Sciatic nerve (tissue), 2 donors: ENCODE measurements at places on chromosomes 7 and 10. TPM values are rescaled to one million over a fixed set of nuclear protein-coding genes. Genes with fewer than 3 reads are reported as not detected.

DNA sequence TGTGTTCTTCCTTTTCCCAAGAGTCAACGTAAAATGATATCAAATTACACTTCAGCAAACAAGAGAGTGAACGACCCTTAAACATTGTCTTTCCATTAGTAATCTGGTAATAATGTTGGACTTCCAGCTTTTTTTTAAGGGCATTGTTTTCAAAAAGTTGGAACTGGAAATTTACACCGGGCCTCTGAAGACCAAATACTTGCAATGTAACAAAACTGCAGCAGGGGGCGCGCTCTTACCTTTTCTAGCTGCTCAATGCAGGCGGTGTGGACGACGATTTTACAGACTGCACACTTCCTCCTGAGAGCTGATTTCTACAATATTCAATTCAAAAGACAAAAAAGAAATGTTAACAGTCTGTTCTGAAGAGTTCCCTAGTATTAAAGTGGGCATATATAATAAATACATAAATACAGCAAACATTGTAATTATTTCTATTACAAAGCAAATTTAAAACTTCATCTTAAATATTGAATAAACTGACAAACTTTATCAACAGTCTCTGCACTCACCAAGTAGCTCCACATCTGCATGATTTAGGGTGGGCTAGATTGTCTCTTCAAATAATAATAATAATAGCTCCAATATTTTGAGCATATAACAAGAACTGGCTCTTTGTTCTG is 190.4 kb downstream of the DGKI start:
- peak; percentile 90 for DNase-seq

The TRIM4 gene
- 32.1 TPM for total RNA-seq

The TUBB8 gene
- not detected for total RNA-seq

The TAC1 gene
- total RNA-seq = 5.9 TPM

DNA sequence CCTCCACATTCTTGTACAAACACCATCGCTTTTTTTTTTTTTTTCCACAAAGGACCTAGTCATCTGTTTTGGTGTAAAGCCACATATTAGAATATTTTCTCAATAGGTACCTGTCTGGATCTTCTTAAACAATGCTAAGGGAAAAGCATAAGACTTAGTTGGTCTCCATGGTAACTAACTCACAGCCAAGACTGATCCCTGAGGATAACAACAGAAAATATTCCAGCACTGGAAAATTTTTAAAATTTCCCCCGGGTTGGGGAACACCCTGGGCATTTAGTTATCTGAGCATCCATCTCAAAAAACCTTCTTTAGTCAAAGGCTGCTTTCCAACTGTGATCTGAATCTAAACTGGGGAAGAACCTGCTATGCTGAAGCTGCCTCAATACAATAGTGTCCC is 43.7 kb upstream of the CCDC6 start:
- no peak for DNase-seq

The RGS10 gene
- 30.0 TPM for total RNA-seq

GRCh38 chr10:88467835-88468485 is 115.2 kb downstream of the RNLS start:
- no peak for DNase-seq

GRCh38 chr10:28975891-28976531 is 298.7 kb downstream of the BAMBI start:
- no peak for DNase-seq

The GJD4 gene
- not detected for total RNA-seq

GRCh38 chr10:52639652-52640051 is 132.9 kb downstream of the MBL2 start:
- DNase-seq = no peak

DNA sequence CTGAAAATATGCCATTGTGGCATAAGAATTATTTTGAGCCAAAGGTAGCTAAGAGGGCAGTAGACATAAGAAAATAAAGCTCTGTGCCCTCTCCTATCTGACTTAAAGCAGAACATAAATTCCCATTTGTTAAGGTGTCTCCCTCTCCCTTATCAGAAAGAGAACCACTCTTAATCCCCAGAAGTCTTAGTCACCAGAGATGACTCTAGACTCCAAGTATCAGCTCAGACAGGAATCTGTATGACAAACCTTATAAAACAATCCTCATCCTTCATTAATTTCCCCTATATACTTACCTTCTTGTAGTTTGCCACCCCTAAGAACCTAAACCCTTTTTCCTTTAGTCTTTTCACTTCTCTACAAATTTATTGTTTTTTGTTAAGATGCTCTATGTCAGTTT is 21.8 kb upstream of the PIP4K2A start:
- no peak for DNase-seq

The CCDC172 gene
- not detected for total RNA-seq

GRCh38 chr10:80197972-80198916 is 7.1 kb downstream of the ANXA11 start:
- DNase-seq = no peak

The COX19 gene
- 18.3 TPM for total RNA-seq

- no peak for DNase-seq
Observed at GRCh38 chr10:113071446-113071845, 121.4 kb downstream of the TCF7L2 start.

The YKT6 gene
- 51.2 TPM for total RNA-seq

The CLCN1 gene
- not detected for total RNA-seq

DNA sequence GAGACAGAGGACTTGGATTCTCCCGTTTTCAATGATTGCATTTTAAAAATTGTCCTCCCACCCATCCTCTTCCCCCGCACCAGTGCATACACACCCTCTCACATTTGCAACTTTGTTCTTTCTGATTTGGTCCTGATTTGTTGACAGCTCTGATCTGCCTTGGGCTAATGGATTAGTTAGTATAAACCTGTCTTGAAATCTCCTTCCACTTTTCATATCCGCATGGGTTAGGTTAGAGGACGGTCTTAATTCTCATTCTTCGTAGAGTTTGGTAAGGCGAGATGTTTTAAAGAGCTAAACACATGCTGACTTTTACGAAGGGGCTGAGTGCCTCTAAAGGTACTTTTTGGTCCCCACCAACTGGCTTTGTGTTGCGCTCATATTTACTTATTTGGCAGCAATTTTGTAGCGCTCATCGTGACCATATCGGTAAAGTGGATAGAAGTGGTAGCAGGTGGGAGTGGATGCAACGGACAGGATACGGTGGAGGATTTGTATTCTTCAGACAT is 1.1 kb downstream of the AHR start:
- DNase-seq = no peak

- DNase-seq = no peak
Observed at GRCh38 chr10:26805567-26806245, 55.1 kb downstream of the ABI1 start.

- no peak for DNase-seq
Observed at GRCh38 chr10:115654961-115655360, 561.8 kb downstream of the ATRNL1 start.

The MNX1 gene
- not detected for total RNA-seq

DNA sequence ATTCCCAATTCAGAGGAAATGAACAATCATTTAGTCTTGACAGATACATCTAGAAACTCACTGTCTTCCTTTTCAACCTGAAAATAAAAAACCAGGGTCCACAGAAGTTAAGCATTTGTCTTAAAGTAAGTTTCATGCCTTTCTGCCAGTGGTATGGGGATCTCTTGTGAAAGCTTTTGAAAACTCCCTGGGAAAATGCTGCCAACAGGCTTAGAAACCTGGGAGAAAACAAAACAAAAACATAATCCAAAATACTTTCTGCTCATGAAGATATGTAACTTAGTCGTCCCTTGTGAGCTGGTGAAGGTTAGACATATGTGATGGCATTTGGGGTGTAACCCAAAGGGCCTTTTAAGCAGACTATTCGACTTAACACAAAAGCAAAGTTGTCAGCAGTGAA is 66.4 kb upstream of the ZNF438 start:
- DNase-seq = no peak

GRCh38 chr7:29926216-29926615 is 63.4 kb downstream of the SCRN1 start:
- DNase-seq = no peak

The CARD11 gene
- 3.9 TPM for total RNA-seq

The WNT16 gene
- not detected for total RNA-seq

The PLAC9 gene
- 103 TPM for total RNA-seq

GRCh38 chr10:17668435-17669184 is 24.7 kb downstream of the STAM start:
- DNase-seq = no peak

DNA sequence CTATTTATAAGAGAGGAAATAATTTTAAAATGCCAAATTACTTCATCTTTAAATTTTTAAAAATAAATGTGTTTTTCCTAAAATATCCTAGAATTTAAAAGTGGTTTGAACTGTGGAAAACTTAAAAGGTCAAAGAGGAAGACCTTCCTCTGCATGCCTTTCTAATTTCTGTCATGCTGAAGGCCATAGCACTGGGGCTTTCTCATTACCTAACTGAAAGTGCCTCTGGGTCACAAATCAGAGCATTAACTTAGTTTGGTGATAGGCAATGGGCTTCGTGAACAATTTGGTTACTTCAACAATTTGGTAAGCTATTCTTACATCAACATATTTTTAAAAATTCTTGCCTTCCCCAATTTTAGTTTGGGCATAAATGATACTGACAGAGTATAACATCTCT is 100.2 kb upstream of the SAMD8 start:
- no peak for DNase-seq

- DNase-seq = no peak
Observed at GRCh38 chr7:126803060-126803665, 449.6 kb downstream of the GRM8 start.

The SPDYE2B gene
- total RNA-seq = not detected

DNA sequence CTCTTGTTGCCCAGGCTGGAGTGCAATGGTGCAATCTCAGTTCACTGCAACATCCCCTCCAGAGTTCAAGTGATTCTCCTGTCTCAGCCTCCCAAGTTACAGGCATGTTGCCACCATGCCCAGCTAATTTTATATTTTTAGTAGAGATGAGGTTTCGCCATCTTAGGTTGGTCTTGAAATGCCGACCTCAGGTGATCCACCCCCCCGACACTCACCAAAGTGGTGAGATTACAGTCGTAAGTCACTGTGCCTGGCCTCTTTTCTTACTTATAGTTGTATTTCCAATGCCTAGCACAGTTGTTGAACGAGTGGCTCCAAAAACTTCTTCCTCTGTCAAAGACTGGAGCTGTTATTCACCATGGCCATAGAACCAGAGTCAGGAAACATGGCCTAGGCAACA is 6.7 kb downstream of the RNF216 start:
- no peak for DNase-seq

GRCh38 chr10:86256690-86257315 is 109.8 kb downstream of the GRID1 start:
- no peak for DNase-seq

The COA1 gene
- 56.8 TPM for total RNA-seq

The ERVW-1 gene
- 0.22 TPM for total RNA-seq

GRCh38 chr10:3552281-3552680 is 232.7 kb downstream of the KLF6 start:
- DNase-seq = no peak

DNA sequence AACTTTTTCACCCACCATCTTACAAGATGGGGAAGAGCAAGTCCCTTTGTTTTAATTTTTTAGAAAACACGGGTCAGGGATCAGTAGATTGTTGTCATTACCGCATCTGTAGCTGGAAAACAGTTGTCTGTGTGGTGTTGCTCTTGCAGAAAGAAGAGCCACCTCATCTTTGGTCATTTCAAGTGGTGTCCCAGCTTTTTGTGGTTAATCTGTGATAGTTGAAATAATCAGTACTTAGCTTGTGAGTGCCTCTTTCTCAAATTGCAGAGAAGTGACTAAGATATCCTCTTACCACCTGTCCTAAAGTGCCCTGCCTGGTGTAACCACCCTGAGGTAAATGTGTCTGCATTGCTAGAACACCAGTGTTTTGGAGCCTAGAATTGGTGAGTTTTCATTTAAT is 5.5 kb downstream of the PRPF18 start:
- DNase-seq = no peak

DNA sequence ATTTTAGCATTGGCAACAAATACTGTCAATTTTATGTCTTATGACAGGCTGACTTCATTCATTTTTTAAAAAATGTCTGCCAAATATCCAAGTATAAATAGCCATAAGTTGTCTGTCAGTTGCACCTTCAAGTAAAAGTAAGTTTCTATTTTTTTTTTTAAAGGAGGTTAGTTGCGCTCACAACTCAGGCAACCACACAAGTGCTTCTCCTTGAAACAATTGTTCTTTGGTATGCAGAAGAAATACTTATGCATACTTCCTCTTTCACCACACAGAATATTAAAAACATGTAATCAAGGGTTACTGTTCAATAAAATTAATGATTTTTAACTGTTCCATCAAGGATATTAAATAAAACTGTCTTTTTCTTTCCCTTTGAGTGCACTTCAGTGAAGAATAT is 97.9 kb downstream of the RTKN2 start:
- no peak for DNase-seq

The OGA gene
- total RNA-seq = 187 TPM

The MYH16 gene
- total RNA-seq = not detected

- no peak for DNase-seq
Observed at GRCh38 chr7:68488341-68489060, 1109.8 kb upstream of the AUTS2 start.

DNA sequence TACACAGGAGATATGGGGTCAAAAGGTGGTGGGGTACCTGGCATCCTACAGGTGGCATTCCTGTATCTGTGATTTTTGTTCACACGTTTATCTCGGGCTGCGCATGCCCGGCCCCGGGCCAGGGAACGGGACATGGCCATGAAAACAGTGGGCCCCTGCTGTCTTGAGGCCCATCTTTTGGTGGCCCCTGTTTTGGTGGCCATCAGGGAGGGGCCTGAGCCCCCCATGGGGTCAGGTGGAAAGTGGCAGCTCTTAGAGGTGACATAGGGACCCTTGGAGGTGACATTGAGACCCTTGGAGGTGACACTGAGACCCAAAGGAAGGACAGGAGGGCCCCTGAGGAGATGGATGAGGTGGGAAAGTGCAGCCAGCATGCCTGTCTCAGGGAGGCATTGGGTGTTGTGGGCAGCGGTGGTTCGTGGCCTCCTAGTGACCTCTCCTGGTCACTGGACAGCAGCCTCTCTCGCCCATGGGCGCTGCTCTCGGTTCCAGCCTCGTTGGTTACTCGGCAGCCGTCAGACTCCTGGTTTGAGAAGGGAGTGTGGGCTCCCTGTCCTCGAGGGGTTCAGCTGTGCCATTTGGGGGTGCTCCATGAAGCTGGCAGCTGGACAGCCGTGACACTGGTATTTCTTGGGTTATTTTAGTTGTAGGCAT is 39.9 kb downstream of the INPP5A start:
- DNase-seq = no peak

The TMEM254 gene
- total RNA-seq = 13.6 TPM

GRCh38 chr7:135215180-135215579 is 3.9 kb upstream of the WDR91 start:
- DNase-seq = no peak

- DNase-seq = no peak
Observed at GRCh38 chr7:141001122-141001521, 13.6 kb downstream of the MRPS33 start.

The DHX32 gene
- 20.8 TPM for total RNA-seq

The ASB10 gene
- total RNA-seq = not detected

The PRSS37 gene
- not detected for total RNA-seq

The LRMDA gene
- total RNA-seq = 16.6 TPM

DNA sequence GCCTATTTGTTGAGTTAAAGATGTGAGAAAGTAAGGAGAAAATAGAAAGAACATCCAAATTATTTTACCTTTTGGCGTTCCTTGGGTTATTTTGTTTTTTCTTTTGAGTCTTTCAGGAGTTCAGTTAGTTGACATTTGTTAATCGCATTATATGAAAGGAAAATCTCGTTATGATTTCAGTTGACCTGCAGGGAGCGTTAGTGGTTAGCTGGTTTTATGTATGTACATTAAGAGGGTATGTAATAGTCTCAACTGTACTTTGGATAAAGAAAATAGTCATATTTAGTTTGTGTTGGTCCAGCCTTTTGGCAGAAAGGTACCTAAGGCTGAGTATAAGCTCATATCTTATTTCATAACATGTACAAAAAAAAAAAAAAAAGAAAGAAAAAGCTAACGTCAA is 4.0 kb downstream of the BMPER start:
- no peak for DNase-seq

GRCh38 chr10:70312972-70313371 is 29.2 kb upstream of the NPFFR1 start:
- no peak for DNase-seq
